ENCODE measurements at places on chromosomes 4 and X.
A peak's percentile ranks its signal among the peaks of the same experiment; 100 is the strongest.

- no peak for DNase-seq
Measured at GRCh38 chrX:148659481-148659880, 159.1 kb downstream of the AFF2 start.

DNA sequence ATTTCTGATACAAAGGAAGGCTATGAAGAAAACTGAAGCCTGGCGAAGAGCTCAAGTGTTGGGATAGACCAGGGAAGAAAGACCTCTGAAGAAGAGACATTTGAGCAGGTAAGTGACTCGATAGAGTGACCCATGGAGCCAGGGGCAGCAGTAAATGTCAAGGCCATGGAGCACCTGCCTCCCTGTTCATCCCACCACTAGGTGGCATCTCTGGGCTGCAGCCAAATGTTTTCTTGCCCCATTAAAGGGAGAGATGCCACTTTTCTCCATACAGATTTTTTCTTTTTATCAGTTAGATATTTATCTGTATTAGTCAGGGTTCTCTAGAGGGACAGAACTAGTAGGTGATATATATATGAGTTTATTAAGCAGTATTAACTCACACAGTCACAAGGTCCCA lies 4.9 kb upstream of the ZNF81 start:
- DNase-seq = peak; percentile 6

DNA sequence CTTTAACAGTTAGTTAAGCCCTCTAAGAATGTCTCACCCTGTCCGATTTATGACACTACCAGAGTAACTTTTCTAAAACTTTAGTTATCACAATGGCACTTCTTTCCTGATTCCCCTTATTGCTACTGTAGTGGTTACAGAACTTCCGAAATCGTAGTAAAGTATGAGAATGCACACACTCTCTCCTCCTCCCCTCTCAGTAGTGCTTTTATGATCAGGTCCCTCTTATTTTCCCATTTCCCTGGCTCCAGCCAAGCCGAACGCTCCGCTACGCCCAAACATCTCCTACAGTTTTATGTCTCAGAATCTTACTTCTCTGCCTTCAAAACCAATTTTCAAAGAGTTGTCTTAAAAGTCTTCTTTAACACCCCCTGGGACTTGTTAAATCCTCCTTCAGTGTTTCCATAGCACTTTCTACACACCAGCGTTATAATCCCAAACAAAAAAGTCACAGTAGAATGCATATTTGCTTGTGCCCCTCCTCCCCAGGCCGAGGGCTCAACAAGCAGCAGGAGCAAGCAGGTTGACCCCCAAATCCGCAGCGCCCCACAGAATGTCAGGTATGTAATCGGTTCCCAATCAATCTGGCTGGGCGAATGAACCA lies 671 bp downstream of the HPF1 start:
- no peak for DNase-seq

- DNase-seq = no peak
Measured at GRCh38 chrX:23127586-23127985, 127.8 kb downstream of the DDX53 start.

DNA sequence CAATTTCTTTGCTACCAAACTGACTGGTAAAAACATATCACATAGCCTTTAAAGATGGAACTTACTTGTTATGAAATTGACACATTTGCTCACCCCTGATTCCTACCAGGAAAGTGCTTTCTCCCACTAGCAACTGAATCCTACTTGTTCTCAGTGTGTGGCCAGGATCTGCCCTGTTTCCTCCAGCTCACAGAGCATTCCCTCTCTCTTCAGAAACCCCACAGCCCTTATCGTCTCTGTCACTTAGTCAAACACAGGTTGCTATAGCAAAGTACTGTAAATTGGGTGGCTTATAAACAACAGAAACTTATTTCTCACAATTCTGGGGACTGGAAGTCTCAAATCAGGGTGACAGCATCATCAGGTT lies 265.2 kb upstream of the BOD1L1 start:
- no peak for DNase-seq

DNA sequence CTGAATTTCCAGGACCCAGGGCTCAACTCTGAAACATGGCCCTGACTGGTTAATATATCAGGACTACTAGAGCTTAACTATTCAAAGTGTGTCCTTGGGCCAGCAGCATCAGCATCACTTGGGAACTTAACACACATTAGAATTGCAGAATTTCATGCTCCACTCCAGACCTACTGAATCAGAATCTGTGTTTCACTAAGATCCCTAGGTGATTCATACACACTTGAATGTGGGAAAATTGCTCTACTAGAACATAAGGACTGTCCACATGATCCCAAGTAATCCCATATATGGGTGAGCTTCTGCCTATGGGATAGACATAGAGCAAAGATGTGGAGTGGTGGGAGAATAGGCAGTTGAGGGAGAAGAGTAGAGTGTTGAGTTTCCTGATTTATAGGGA lies 192.5 kb upstream of the CLNK start:
- no peak for DNase-seq

All from T1000 (cell line).